Activated CD4-positive, alpha-beta memory T cell treated with anti-CD3 and anti-CD28 coated beads for 36 hours (primary cell): ENCODE measurements at places on chromosomes 16 and 17. TPM values are rescaled to one million over a fixed set of nuclear protein-coding genes. Genes with fewer than 3 reads are reported as not detected.

Gene HOXB13
- total RNA-seq: not detected

Gene KRTAP4-16
- total RNA-seq: not detected

Gene ETV4
- 4.2 TPM for total RNA-seq

Gene PTGES3L
- 0.53 TPM for total RNA-seq

Gene HAS3
- 0.10 TPM for total RNA-seq

- DNase-seq: peak; percentile 47
These were observed 33.7 kb upstream of the MFSD6L start for GRCh38 chr17:8832711-8833352.

DNA sequence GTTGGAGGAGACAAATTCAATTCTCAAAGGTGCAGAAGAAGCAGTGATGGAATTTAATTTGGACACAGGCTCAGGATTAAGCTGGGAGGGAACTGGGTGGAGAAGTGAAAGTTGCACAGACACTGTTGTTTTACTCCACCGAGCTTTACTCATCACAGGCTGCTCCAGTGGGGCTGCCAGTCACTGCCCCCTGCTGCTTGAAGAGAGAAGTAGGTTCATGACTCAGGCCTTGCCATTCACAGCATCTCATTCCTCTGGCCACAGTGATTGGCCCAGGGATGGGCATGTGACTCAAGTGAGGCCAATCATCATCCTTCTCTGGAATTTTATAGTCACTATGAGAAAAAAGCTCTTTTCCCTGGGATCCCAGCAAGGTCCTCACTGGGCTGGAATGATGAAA lies 11.8 kb downstream of the GNAO1 start:
- DNase-seq: peak; percentile 80

DNA sequence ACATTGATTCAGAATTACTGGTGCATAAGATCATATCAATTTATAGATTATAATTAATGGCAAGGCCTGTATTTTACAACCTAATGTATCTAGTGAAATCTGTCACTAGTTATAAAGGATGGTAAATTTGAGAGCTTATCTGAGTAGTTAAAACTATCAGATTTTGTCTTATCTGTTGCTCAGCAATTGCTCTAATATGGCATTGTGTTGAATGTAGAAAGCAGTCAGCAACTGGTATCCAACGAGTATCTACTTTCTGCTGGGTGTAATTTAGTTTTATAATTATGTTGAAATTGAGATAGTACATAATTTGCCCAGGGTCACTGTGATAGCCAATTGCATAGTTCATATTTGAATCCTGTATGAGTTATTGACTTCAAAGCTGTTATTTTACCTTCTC lies 1005.7 kb downstream of the CDH11 start:
- DNase-seq: no peak

DNA sequence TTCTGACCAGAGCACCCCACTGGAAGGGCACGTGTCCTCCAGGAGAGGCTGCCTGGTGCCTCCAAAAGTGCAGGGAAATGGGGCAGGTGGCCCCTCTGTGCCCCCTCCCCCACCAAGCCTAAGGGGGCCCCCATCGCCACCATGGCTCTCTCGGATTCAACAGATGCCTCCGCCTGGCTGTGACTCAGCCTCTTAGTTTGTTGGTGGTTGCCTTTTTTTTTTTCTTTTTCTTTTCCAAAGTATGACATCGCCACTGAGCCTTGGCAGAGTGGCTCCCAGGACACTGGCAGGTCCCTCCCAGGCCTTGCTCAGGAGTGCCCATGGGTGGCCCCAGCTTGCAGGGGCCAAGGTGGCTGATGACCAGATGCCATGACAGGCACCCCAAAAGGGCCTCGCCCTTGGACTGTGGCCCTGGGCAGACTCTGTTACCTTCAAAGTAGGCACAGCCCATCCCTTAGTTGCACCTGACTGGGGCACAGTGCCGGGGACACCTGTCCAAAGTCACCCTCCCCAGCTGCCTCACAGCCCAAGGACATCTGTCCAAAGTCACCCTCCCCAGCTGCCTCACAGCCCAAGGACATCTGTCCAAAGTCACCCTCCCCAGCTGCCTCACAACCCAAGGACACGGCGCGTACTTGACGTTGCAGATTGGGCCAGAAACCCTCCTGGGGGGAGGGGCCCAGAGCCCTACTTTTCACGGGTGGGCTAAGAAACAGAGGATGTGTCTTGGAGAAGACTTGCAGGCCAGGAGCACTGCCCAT lies 29.6 kb downstream of the NPTX1 start:
- DNase-seq: no peak

GRCh38 chr17:10178506-10178991 lies 19.9 kb downstream of the GAS7 start:
- no peak for DNase-seq

DNA sequence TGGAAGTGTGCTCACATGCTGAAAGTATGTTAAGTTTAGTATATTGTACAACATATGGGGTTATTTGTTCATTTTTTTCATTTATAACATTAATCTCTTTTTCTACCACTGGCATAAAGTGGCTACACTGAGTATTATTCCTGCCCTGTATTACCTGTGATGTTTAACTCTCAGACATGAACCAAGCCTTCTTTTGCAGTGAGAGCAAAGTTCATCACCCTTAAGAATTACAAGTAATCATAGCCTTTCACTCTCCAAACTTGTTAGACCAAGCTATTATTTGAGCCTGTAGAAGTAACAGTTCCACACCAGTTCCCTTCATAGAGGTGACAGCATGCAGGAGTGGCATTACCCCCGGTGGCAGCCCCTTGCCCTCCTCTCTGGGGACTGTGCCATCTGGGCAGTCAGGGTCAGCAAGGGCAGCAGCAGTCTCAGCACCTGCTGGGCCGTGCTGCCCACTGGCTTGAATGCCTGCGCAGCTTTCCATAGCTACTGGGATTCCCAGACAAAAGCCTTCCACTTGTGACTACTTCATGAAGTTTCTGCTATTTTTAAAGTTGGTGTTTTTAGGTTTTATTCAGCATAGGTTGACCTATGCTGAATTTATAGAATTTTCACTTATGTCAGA lies 71.3 kb downstream of the TMC6 start:
- no peak for DNase-seq

DNA sequence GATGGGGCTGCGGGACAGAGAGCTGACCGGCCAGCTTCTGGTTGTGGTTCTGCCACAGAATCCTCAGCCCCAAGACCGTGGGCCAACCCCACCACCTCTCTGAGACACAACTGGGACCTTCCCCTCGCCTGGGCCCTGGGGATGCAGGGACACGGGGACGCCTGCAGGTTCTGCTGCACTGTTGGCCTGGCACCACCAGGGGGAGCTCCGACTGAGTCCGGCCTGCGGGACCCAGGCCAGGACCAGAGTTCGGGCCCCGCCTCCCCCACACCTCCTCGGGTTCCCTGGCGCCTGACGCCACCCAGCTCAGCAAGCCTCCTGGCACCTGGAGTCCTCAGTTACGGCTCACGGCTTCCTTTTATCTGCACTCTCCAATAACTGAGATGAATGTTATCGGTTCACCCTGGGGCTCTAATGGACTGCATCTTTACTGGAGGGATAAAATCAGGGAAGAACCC lies 27.3 kb downstream of the TBC1D16 start:
- DNase-seq: peak; percentile 86

- DNase-seq: peak; percentile 1
These were observed 95.1 kb downstream of the METRNL start for GRCh38 chr17:83174362-83175118.

GRCh38 chr16:26816266-26816665 lies 250.5 kb upstream of the C16orf82 start:
- no peak for DNase-seq
